Activated CD8-positive, alpha-beta T cell treated with anti-CD3 and anti-CD28 coated beads for 36 hours (primary cell): ENCODE measurements at places on chromosomes 5 and 9. TPM values are rescaled to one million over a fixed set of nuclear protein-coding genes. Genes with fewer than 3 reads are reported as not detected.

GRCh38 chr5:140575309-140575708 lies 10.7 kb downstream of the SLC35A4 start:
- peak; percentile 29 for DNase-seq

DNA sequence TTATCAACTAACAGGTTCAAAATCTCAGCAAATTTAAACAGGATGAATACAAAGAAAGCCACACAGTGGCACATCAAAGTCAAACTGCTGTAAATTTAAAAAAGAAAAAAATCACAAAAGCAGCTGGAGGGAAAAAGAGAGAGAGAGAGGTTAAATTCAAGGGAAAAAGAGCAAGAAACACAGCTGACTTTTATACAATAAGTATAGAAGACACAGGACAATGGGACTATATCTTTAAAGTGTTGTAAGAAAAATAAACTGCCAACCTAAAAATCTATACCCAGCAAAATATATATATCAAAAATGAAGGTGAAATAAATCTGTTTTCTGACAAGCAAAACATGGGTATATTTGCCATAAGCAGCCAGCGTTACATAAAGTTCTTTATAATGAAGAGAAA lies 261.5 kb downstream of the TLE1 start:
- no peak for DNase-seq

DNA sequence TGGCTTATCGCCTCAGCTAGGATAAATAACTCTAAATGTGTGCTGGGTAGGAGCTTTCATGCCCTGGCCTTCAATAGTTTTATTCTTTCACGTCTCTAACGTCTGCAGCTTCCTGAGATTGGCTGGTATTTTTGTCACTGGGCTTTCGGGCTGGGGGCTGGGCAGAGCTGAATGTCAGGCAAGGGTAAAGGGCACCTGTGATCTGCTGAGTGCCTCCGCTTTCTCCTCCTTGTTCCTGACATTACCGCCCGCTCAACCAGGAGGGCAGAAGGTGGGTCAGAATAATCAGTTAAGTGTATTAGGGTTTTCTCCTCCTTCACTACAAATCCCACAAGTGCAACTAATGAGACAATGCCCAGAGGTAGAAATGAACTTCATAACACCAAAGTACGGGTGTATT lies 216.6 kb downstream of the TSSK1B start:
- DNase-seq = no peak

DNA sequence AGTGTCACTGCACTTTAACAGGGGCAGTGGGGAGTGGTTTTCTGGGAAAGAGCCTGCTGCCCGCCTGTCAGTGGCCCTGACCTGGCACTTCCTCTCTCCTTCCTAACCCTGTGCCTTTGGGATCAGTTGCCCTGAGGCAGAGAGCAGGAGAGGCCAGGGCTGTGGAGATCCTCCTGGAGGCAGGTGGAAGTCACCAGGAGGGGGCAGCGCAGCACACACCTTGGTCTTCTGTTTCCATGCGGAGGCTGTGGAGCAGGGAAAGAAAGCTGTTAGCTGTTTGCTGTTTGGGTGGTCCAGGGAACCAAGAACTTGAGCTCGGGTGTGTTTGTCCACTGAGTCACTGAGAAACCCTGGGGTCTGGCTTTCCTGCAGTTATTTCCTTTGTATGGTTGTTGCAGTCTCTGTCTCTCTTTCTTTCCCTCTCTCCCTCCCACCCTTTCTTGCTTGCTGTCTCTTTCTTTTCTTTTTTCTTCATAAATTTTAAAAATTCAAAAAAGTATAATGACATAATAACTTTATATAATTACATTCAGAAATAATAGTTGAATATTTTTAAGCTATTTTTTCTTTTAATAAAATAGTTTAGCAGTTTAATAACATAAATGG lies 28.1 kb downstream of the NTRK2 start:
- peak; percentile 70 for DNase-seq

DNA sequence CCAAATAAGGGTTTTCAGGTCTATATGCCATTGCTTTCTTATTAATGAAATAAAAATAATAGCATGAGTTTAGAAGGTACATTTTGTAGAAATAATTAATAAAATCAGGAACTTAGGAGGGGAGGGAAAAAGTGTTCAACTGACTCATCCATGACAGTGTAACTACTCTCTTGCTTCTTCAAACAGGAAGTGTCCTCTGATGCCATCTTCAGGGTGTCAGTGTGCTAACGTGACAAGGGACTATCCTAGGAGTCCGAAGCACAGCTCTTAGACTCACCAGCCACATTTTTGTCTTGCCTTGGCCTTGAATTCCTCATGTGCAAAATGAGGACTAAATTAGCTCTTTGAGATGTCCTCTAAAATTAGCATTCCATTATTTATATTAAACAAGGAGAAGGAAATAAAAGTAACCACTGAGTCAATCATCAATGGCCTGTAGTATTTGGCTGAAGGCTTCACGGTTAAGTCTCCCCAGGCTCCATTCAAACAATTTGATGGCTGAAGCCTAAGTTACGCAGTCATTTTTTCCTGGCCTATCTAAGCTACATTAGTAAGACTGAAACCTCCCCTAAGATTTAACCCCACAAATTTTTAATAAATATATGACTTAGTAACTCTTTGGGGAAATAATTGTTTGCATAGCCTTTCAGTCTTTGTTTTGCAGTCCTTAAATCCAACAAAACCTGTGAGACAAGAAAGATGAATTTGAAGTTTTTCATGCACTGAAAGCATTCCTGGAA lies 151.1 kb downstream of the ARL15 start:
- no peak for DNase-seq

DNA sequence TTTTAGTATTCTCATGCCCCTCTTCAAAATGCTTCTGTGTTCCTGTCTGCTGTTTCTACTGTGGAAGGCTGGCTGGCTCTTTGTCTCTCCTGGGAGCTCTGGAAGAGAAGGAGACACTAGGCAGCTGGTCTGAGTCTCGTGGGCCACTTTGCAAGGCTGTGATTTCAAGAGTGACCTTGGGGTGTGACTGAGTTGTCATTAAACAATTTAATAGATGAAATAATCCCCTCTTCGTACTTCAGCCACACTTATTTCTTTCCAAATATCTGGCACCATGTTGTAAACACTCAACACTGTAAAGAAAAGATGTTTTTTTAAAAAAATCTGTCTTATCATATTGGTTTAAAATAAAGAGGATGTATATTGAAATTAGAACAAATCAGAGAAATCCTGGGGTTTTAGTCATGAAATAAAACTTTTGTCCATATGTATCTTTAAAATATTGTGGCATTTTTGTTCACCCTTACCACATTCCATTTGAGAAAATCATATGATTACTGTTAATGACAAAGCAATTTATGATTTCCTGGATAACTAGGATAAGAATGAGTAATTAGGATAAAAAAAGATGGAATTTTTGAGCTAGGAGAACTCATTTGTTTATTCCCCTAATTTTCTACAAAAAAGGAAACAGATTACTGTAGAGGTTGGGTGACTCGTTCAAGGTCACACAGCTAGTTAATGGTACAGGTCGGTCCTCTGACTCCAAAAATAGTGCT lies 200.8 kb downstream of the MAT2B start:
- no peak for DNase-seq

The MIER3 gene
- 12.2 TPM for total RNA-seq

The SLC6A7 gene
- total RNA-seq = not detected

- DNase-seq = no peak
These were observed 26.7 kb downstream of the F2R start for GRCh38 chr5:76742583-76742982.

GRCh38 chr5:68420476-68421344 lies 205.2 kb downstream of the PIK3R1 start:
- DNase-seq = no peak

The APBA1 gene
- total RNA-seq = 0.07 TPM

The SV2C gene
- total RNA-seq = not detected

The STKLD1 gene
- 0.45 TPM for total RNA-seq

GRCh38 chr9:131496844-131497405 lies 5.8 kb upstream of the POMT1 start:
- no peak for DNase-seq

The ALDH7A1 gene
- total RNA-seq = 4.8 TPM

GRCh38 chr9:81363916-81364480 lies 325.3 kb downstream of the TLE1 start:
- no peak for DNase-seq
